ENCODE measurements at places on chromosomes 1 and 21. TPM values are rescaled to one million over a fixed set of nuclear protein-coding genes. Genes with fewer than 3 reads are reported as not detected.

KRTAP11-1 gene
- not detected for total RNA-seq

CNR2 gene
- 0.05 TPM for total RNA-seq

DNA sequence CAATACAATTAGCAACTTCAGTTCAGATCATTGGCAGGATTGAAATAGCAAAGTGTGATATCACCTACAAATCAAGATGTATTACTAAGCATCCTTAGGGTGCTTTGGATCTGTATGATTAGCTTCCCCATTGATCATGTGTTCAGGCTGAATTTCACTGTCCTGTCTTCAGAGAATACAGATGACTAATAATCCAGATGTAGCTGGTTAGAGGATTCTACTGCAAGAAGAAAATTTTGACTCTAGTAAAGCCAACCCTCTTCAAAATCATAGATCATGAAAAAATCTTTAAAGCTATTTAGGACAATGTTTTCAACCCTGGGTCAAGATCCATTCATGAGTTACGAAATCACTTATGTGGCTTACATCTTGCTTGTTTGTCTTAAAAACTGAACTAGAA lies 184.4 kb downstream of the PTGER3 start:
- no peak overlapping the region for H3K4me3 ChIP-seq
- DNase-seq, result no peak
- H3K27ac ChIP-seq, result no peak overlapping the region
- no peaks in the 10 kb centered on the region for H3K36me3 ChIP-seq
- no peaks in the 10 kb centered on the region for H3K27me3 ChIP-seq

PFDN2 gene
- total RNA-seq, result 67.9 TPM

DNA sequence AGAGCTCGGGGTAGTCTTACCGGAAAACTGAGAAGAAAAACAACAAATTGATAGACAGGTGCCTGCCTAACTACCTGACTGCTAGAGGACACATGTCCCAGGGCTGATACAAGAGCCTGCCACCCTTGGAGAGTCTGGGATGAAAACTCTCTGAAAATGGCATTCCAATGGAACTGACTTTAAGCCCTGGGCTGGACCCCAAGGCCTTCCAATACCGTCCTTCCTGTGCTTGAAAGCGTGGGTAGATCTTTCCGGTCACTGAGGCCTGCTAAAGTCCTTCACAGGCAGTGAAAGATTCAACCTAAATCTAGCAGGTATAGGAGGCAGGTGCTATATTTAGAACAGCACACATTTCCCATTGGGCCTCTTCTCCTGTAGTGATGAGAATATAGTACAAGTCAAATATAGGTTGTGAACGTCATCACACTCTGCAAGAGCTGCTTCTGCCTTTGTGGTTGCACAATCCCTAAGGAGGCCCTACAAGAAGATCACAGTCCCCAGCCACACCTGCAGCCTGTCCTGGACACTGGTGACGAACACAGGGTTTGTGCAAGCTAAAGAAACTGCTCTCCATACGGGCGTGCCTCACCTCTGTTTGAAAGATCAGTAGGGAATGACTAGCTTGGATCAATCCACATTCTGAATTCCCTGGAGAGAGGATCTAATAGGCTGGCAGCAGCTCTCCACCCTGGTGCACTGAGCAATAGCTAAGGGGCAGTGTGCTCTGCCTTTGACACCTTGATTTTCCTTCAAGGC lies 876 bp upstream of the CHML start:
- H3K36me3 ChIP-seq, result peaks cover 3% of the 10 kb centered on the region
- peak overlapping the region; percentile 55 for H3K4me3 ChIP-seq
- H3K27me3 ChIP-seq, result no peaks in the 10 kb centered on the region
- peak overlapping the region; percentile 62 for H3K27ac ChIP-seq
- DNase-seq, result peak; percentile 5

GRCh38 chr1:20932437-20932977 lies 145.4 kb upstream of the HP1BP3 start:
- no peak overlapping the region for H3K27ac ChIP-seq
- H3K4me1 ChIP-seq, result peaks cover 15% of the 10 kb centered on the region
- H3K36me3 ChIP-seq, result no peaks in the 10 kb centered on the region

RGSL1 gene
- not detected for total RNA-seq

DNA sequence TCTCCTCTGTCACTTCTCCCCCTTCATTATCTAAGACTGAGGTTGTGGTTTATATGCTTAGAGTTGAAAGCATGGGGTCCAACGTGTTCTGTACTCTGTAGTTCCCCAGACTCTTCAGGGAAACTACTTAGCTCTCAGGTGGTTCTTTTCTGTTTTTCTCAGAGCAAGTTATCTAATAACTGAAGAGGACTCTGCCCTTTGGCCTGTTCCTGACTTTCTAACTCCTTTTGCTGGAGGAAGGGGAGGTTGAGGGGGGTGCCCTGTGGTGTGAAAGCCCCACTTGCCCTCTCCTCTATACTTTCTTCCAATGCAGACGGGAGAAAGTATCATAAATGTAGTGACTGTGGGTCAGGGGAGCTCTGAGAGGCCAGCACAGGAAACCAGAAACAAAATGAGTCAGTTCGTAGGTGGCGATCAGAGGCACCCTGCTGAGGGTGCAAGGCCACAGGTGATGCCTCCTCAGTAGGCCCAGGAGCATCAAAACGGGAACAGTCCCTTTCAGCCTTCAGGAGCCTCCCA lies 5.0 kb downstream of the SLC25A44 start:
- H3K4me3 ChIP-seq, result no peak overlapping the region
- no peak for DNase-seq
- H3K36me3 ChIP-seq, result peaks cover 6% of the 10 kb centered on the region
- H3K4me1 ChIP-seq, result peaks cover 40% of the 10 kb centered on the region
- H3K27ac ChIP-seq, result no peak overlapping the region

DNA sequence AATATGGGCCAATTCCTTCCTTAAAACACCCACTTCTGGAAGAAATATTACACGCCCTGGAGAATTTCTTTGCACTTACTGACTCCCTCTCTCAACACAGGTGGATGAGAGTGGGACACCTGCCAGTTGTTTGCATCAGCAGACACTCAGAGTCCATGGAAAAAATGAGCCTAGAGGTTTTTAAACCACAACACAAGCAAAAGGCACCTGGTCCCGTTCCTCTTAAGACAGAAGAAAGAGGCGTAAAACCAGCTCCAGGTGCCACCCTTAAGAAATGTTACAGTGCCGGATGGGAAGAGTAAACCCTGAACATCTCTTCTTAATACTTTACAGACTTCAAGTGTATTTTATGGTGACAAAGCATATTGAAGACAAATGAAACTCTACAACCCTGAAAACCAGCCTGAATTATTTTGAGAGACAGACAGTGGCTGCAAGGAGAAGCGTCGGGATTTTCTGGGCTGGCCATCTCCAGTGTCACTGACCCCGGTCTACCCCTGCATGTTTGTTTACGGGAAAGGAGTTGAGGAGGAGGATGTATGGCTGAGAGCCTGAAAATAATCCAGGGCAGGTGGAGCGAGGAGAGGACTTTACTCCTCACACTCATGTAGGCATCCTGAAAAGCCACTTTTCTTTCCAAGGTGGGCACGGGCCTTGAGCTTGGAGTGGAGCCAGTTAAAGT lies 7.8 kb upstream of the RIPK4 start:
- H3K27me3 ChIP-seq, result no peaks in the 10 kb centered on the region
- H3K27ac ChIP-seq, result no peak overlapping the region
- no peak for DNase-seq
- H3K4me3 ChIP-seq, result no peak overlapping the region
- no peaks in the 10 kb centered on the region for H3K4me1 ChIP-seq

- no peak overlapping the region for H3K4me3 ChIP-seq
- no peak overlapping the region for H3K27ac ChIP-seq
- DNase-seq, result no peak
Measured at GRCh38 chr1:157371826-157372225, 180.5 kb downstream of the FCRL5 start.

RNU1-4 gene
- total RNA-seq, result 3,877 TPM

DNA sequence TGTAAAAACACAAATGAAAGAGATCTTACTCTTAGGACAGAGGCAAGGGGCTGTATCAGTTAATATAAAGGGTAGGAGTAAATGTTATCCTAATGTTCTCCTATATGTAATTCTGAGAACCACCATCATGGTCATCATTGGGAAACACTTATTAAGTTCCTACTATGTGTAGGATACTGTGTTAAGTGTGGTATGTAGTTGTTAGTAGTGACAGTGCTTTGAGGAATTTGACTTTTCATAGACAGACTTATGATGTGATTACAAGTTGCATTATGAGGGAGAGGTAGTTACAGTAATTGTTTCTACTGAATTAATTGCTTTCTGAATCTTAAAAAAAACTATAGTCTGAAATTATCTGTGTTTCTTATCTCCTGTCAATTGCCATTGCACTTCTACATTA lies 51.8 kb upstream of the PGD start:
- no peaks in the 10 kb centered on the region for H3K27me3 ChIP-seq
- H3K36me3 ChIP-seq, result no peaks in the 10 kb centered on the region
- H3K27ac ChIP-seq, result no peak overlapping the region
- no peak overlapping the region for H3K4me3 ChIP-seq
- no peak for DNase-seq

DNA sequence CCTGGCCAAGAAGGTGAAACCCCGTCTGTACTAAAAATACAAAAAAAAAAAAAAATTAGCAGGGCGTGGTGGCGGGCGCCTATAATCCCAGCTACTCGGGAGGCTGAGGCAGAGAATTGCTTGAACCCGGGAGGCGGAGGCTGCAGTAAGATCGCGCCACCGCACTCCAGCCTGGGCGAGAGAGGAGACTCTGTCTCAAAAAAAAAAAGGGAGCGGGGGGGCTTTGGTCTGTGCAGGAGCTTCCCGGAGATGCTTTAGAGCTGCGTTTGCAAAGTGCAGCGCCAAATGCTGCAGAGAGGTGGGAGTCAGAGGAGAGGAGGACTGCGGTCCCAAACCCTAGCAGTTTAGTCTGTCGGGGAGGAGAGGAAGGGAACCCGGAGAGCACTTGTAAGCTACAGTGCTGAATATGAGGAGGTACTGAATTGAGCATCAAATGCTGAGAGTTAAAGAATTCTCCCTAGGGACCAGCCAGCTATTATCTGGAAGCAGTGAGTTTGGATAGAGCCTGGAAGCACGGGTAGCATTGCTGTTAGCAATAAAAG lies 569 bp downstream of the FALEC start:
- peak overlapping the region; percentile 58 for H3K4me3 ChIP-seq
- peak overlapping the region; percentile 64 for H3K27ac ChIP-seq
- peaks cover 6% of the 10 kb centered on the region for H3K4me1 ChIP-seq

CLSTN1 gene
- total RNA-seq, result 85.6 TPM

- H3K27ac ChIP-seq, result no peak overlapping the region
- DNase-seq, result no peak
- no peaks in the 10 kb centered on the region for H3K4me1 ChIP-seq
- no peaks in the 10 kb centered on the region for H3K27me3 ChIP-seq
Measured at GRCh38 chr1:89901957-89902669, 81.3 kb downstream of the LRRC8D start.

DNA sequence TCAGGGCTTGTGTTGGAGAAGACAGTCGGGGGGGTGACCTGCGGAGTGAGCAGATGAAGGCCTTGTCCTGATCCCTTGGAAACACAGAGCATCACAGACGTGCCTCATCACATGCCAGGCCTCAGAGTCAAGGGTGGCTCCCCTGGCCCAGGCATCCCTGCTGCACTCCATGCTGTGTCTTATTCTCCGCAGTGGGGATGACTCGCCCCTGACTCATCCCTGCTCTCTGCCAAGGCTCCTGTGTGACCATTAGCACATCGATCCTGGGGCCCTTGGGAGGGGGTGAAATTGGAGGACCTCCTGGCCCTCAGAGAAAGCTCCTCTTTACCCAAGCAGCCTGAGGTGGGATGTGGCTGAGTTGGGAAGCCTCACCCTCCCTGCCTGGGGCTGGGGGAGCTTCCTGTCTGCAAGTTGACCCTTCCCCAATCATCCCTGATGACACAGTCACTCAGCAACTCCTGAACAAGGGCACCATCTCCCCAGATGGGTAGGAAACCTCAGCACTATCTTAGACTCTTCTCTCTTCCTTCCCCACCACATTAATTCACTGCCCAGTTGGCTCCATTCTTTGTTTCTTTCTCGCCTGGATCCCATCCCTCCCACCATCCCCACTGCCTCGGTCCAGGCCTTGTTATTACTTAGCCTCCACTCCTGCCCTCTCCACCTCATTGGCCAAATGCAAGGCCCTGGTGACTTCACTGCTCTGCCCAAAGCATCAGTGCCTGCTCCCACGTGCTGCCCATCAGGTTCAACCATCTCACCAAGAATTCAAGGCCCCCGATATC lies 74.6 kb downstream of the CAMK2N1 start:
- H3K27ac ChIP-seq, result no peak overlapping the region
- H3K4me3 ChIP-seq, result no peak overlapping the region
- H3K4me1 ChIP-seq, result no peaks in the 10 kb centered on the region
- no peaks in the 10 kb centered on the region for H3K27me3 ChIP-seq
- DNase-seq, result no peak
- no peaks in the 10 kb centered on the region for H3K36me3 ChIP-seq

- no peak for DNase-seq
- no peaks in the 10 kb centered on the region for H3K36me3 ChIP-seq
- no peak overlapping the region for H3K27ac ChIP-seq
- H3K4me1 ChIP-seq, result no peaks in the 10 kb centered on the region
- no peak overlapping the region for H3K4me3 ChIP-seq
Measured at GRCh38 chr1:9612871-9613624, 24.3 kb downstream of the TMEM201 start.

GNAT2 gene
- 0.39 TPM for total RNA-seq

DNA sequence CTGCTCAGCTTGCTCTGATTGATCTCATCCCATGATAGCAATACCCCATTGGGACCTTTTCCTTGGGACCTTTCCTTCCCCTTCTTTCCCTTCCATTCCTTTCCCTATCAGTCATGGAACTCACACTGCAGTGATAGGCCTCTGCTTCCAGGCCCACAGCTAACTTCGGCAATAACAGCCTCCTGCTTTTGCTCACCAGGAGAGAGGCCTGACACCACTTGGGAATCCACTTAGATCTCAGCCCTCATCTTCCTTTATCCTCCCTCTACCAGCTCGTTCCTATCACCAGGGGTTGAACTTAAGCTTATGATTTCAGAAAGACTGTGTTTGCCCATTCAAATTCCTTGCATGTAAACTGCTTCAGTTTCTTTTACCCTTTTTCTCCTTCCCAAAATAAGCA lies 11.0 kb upstream of the TIPRL start:
- H3K4me1 ChIP-seq, result no peaks in the 10 kb centered on the region
- no peak overlapping the region for H3K4me3 ChIP-seq
- no peak for DNase-seq
- H3K27me3 ChIP-seq, result no peaks in the 10 kb centered on the region

DNA sequence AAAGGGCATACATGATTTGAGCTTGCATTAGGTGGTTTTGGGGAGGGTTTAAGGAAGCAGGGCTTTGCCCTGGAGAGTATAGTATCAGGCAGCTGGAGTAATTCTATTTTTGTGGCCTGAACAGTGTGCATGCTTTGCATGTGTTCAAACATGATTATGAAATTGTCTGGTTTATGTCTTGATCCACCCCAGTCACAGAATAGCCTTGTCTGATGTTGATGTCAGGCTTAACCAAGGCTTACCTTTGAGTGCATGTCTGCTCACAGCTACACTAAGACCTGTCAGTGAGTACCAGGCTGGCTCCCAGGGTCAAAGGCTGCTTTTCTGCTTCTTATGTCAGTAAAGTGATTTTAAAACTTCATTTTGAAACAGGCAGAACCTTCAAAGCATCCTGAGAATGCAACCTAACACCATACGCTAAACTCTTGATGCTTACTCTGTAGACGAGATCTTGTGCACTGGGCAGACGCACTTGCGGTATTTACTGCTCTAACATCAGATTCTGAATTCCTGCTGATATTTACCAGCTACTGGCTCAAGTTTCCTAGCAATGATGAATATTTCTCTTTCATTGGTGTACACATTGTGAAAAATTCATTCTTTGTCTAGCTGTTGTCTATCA lies 78.9 kb downstream of the MAP3K21 start:
- H3K4me3 ChIP-seq, result no peak overlapping the region
- H3K27me3 ChIP-seq, result peaks cover 3% of the 10 kb centered on the region
- H3K27ac ChIP-seq, result no peak overlapping the region
- H3K4me1 ChIP-seq, result no peaks in the 10 kb centered on the region

SLAMF6 gene
- 33.8 TPM for total RNA-seq
